Prostate gland (tissue), 2 donors: ENCODE measurements at places on chromosomes 3 and 15. TPM values are rescaled to one million over a fixed set of nuclear protein-coding genes. Genes with fewer than 3 reads are reported as not detected.
A peak's percentile ranks its signal among the peaks of the same experiment; 100 is the strongest.

DNA sequence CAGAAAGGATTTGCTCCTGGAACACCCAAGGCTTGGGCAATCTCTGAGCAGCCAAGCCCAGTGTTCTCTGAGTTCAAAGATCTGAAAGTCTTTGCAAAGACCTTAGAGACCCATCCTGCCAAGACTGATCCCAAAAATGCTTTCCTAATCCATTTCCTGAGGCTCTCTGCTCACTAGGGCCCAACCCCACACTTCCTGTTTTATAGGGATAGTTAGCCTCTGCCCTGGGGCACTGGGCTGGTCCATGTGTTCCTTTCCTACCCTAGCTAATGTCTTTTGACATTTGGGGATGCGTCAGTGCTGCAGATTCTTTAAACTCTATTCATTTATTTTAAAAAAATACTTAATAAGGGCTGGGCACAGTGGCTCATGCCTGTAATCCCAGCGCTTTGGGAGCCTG lies 372.7 kb downstream of the ROBO2 start:
- DNase-seq, result no peak

- no peak for DNase-seq
Measured at GRCh38 chr3:156181509-156181908, 61.1 kb downstream of the KCNAB1 start.

- DNase-seq, result no peak
Measured at GRCh38 chr15:48693484-48693883, 48.0 kb upstream of the FBN1 start.

Gene TM4SF18
- total RNA-seq, result 4.9 TPM

DNA sequence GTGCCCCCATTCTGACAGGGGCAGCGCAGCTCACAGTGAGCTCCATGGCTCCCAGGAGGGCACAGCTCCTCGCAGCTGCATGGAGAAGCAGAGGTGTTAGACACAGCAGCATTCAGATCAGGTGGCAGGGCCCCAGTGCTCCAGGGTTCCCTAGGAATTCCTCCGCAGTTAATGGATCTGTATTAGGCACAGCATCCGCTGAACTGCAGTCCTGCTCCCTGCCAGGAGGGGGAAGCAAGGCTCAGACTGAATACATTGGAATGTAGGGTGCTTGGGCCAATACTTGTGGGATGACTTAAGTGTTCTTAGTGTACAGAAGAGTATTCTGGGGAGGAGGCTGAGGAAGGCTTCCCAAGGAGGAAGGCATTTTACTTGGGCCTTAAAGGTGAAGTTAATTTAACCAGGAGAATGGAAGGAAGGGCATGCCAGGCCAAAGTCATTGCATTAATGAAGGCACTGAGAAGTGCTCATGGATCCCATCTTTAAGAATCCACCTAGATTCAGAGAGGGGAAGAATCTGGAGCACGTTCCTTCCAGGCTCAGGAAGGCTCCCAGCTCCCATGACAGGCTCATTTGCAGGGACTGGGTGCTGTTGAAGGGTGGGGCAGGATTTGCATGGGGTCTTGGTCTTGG lies 111.6 kb downstream of the RAB11A start:
- peak; percentile 30 for DNase-seq

DNA sequence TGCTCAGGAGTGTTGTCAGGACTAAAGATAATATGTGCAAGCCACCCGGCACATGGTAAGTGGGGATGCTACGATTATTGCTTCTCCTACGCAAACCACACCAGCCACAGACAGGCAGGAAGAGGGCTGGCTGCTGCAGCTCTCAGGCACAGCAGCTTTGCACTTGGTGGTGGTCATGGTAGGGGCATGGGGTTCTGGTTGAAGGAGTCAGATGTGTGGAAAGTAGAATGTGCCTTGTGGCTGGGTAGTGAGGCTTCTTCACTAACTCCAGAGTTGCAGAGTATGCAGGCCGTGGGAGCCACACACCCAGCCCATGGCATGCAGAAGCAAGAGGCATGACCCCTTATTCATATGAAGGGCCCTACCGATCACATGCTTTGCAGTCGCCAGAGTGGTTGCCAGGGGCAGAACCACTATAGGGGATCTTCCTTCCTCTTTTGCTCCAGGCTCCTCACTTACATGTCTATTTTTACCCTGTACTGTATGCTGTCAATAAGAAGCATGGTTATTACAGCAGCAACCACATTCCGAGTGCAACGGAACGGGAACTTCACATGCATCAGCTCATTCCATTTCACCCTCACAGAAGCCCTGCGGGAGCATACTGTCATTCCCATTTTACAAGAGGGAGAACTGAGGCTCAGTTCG lies 59.2 kb upstream of the HERC1 start:
- no peak for DNase-seq

DNA sequence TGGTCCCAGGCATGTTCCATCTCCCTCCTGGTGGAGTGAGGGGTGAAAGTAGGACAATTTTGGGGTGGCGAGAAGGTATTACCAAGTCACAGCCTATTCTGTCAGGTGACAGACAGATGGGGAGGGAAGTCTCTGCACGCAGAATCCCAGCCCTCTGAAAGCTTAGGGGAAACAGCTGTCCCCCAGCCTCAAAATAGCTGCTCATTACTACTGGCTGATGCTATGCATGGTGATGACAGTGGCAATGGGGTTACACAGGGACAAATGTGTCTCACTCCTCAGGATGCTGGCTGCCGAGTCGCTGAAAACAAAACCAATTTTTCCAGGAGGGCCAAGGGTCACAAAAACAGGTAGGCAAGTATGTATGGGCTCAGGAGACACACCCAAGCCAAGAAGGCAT lies 68.8 kb upstream of the OXTR start:
- no peak for DNase-seq

DNA sequence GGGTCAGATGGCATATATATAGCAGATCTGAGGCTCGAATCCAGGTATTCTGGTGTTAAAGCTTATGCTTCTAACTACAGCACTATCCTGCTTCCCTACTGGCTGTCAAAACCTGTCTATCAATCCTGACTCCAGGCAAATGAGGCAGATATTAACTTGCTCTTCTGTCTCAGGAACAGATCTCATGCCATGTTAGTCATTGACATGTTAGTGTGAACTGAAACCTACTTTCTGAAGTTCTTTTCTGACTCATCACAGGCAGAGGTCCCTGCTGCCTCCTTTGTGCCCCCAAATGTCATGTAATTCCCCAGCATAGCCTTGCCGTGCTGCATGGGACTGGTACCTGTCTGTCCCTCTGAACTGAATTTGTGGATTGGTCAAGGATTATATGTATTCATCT lies 125.0 kb upstream of the SMAD3 start:
- DNase-seq, result no peak

Gene C15orf62
- total RNA-seq, result 1.3 TPM

Gene SYNPR
- not detected for total RNA-seq

- no peak for DNase-seq
Measured at GRCh38 chr3:172231318-172231901, 192.0 kb downstream of the FNDC3B start.

- peak; percentile 19 for DNase-seq
Measured at GRCh38 chr3:138833899-138834595, 681 bp downstream of the PIK3CB start.

GRCh38 chr3:122679882-122680474 lies 661 bp upstream of the PARP14 start:
- DNase-seq, result no peak

Gene UBE2Q2
- 67.5 TPM for total RNA-seq

Gene CGNL1
- 65.6 TPM for total RNA-seq

DNA sequence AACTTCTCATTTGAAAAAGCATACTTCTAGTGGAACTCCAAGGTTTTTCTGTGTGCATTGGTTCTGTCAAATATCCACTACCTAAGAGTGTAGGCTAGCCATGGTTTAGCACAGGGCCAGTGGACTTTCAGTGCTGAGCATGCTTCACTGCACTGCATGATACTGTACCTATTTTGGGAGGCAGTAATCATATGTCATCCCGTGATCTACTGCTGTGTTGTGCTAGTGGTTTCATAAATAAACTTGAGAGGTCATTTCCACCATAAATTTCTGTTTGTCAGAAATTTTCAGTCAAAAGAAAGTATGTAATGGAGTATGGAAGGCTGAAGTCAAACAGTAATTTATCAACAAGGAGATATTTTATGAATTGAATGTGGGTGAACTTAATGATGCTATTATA lies 203.6 kb downstream of the ROBO1 start:
- DNase-seq, result no peak

- no peak for DNase-seq
Measured at GRCh38 chr3:119125742-119126504, 20.0 kb upstream of the TEX55 start.

GRCh38 chr3:33277193-33277882 lies at the start of gene FBXL2:
Gene FBXL2 (plus strand): TSS chr3:33277442. CDS start chr3:33277513, 71 bp downstream.
- peak; percentile 32 for DNase-seq

GRCh38 chr3:107236655-107237337 lies 140.4 kb upstream of the CCDC54 start:
- DNase-seq, result no peak

DNA sequence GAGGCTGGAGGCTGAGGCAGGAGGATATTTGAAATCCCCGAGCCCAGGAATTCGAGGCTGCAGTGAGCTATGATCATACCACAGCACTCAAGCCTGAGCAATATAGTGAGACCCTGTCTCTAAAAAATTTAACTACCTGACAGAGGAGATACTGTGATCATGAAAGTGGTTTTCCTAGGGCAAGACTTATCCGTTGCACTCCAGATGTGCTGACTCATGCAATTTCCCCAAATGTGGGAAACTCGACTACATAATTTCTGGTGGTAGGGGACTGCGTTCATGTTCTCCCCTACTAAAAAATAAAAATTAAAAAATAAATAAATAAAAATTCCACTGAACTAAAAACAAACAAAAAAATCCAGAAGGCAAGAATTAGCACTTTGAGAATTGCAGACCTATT lies 271.7 kb downstream of the SHQ1 start:
- no peak for DNase-seq

- no peak for DNase-seq
Measured at GRCh38 chr15:66661432-66662096, 40.5 kb upstream of the SMAD6 start.

Gene GABRR3
- total RNA-seq, result 0.34 TPM

DNA sequence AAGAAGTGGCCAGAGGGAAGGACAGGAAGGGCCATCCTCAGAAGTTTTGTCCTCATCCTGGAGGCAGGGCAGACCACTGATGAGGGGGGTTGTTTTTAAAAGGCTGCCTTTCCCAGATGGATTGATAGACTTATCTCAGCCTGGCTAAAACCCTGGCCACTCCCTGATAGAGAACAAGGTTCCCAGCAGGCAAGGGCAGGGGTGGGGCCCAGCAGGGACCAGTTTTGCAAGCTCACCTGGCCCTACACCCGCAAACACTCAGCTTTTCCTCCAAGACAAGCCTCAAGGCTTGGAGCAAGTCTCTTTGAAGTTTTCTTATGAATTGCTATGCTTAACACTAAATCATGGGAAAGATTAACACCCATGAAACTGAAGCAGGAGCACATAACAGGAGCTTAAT lies 9.1 kb downstream of the LIPC start:
- DNase-seq, result peak; percentile 68

GRCh38 chr3:171831936-171832335 lies 11.2 kb upstream of the TMEM212 start:
- no peak for DNase-seq

DNA sequence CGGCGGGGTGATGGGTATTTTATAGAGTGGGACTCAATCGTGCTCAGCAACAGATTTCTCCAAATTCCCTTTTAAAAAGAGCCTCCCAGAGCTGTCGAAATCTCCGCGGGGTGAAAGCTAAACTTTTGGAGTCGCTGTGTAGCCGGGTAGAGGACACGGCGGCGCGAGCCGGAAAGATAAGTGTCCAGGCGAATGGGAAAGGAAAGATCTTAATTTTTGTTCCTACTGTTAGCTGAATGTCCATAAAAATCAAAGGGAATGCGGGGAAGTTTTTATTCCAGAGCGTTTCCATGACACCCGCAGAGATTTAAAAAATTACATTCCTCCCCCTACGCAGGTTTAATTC lies 9.1 kb downstream of the EOMES start:
- DNase-seq, result no peak

GRCh38 chr15:60713119-60714084 lies 234.5 kb upstream of the ICE2 start:
- no peak for DNase-seq

Gene LRRIQ4
- 0.74 TPM for total RNA-seq

Gene NCKIPSD
- total RNA-seq, result 83.3 TPM

Gene CHRM5
- 0.11 TPM for total RNA-seq

GRCh38 chr15:73818308-73818985 lies 54.9 kb upstream of the TBC1D21 start:
- DNase-seq, result no peak

DNA sequence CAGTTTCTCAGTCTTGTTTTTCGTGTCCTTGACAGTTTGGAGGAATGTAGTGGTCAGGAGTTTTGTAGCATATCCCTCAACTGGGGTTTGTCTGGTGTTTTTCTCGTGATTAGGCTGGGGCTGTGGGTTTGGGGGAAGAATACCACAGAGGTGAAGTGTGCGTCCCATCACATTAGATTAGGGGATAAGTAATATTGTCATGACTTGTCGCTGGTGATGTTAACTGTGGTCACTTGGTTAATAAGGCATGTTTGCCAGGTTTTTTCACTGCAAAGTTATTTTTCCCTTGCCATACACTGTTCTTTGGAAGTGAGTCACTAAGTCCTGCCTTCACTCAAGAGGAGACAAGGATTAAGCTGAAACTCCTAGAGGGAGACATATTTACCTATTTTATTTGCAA lies 39.1 kb downstream of the PAK2 start:
- DNase-seq, result no peak

Gene CPNE9
- not detected for total RNA-seq

- DNase-seq, result peak; percentile 22
Measured at GRCh38 chr3:21785765-21786437, 34.9 kb upstream of the ZNF385D start.

Gene COLQ
- 3.9 TPM for total RNA-seq

Gene FAM3D
- total RNA-seq, result 4.7 TPM

- DNase-seq, result no peak
Measured at GRCh38 chr3:148420242-148420641, 277.5 kb upstream of the AGTR1 start.

GRCh38 chr15:59367022-59367451 lies 5.6 kb downstream of the MYO1E start:
- no peak for DNase-seq

- no peak for DNase-seq
Measured at GRCh38 chr15:42279234-42279723, 6.0 kb upstream of the TMEM87A start.

GRCh38 chr3:108804966-108805365 lies 17.6 kb upstream of the TRAT1 start:
- no peak for DNase-seq

GRCh38 chr3:152713989-152714388 lies 120.9 kb upstream of the P2RY1 start:
- no peak for DNase-seq
